ENCODE measurements at places on chromosomes 6 and 20.

DNA sequence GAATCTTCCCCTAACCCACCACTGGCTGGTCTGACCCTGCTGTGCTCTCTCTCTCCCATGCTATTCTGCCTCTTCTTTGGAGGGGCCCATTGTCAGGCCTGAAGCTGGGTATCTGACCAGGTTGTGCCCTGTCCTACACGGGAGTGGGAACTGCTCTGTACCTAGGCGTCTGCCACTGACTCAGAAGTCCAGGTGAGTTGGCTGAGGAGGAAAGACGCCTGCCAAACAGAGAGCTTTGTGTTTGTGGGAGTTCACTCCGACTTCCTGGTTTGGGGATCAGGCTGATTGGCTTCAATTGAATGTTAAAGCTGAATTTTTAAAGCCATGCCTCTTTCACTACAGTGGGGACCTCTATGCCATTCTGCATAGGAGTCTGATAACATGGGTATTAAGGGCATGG lies 136.0 kb downstream of the CCDC170 start:
- DNase-seq, result no peak

DNA sequence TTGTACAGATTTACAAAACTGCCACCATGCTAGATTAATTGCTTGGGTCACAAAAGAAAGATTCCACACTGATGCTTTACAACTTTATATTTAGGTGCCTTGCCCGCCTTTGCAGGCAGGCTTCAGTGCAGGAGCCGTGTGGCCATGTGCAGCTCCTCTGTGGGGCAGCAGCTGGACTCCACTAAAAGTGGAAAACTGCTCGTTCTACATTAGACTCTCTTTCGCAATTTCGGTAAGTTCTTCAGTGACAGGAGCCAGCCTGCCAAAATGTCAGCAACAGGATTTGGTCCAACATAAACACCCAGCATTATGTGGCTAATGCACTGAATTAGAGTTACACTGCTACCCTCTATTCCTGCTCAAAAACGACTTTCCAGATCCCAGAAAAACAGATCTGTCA lies 174.4 kb upstream of the KCNK16 start:
- DNase-seq, result no peak

GRCh38 chr6:151494936-151495320 lies 1.1 kb downstream of the CCDC170 start:
- no peak for DNase-seq

DNA sequence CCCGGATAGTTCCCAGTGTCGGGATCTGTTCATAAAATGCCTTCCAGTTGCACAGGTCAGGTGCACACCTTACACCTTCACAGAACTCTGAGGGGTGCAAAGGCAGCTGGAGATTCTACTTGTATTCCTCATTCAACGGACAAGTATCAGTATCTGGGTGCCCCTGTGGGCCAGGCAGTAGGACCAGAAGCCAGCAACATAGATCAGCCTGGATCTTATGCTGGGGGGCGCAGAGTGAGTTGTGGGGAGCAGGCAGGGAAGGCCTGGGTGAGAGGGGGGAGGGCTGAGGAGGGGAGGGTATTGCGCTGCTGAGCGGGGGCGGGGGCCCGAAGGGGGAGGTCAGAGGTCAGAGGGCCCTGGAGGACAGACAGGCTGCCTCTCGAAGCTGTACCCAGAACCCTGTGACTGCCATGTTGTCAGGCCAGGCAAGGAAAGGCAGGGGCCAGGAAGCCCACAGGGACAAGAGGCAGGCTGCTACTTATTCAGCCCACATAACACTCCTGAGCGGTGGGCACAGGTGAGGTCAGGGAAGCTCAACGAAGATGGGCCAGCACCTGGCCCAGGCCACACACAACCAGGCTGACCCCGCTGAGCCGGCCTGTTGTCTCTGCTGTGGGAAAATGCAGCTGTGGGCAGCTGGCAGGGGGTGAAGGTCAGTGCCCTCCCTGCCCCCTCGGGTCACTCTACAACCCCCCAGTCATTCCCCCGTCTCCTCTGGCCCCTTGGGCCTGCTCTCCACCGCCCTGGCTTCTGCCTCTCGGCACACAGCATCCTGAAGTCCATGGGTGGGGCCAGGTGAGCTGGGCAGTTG lies 1.1 kb downstream of the OPRL1 start:
- DNase-seq, result no peak

DNA sequence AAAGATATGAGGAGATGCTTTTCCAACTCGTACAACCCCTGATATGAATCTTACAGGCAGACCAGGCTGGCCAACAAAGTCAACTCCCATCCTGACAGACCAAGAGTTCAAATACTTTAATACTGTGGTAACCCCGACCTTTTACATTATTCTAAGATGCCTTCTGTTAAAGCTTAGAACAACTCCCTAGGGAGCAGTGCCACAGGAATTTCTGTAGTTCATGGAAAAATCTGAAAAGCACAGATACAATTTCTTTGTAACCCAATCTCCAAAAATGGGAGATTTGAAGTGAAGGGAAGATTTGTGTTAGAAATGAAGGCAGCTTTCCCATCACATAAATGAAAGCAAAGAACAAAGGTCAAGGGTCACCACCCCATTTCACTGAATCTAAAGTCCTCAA lies 151.3 kb upstream of the BEND6 start:
- no peak for DNase-seq

DNA sequence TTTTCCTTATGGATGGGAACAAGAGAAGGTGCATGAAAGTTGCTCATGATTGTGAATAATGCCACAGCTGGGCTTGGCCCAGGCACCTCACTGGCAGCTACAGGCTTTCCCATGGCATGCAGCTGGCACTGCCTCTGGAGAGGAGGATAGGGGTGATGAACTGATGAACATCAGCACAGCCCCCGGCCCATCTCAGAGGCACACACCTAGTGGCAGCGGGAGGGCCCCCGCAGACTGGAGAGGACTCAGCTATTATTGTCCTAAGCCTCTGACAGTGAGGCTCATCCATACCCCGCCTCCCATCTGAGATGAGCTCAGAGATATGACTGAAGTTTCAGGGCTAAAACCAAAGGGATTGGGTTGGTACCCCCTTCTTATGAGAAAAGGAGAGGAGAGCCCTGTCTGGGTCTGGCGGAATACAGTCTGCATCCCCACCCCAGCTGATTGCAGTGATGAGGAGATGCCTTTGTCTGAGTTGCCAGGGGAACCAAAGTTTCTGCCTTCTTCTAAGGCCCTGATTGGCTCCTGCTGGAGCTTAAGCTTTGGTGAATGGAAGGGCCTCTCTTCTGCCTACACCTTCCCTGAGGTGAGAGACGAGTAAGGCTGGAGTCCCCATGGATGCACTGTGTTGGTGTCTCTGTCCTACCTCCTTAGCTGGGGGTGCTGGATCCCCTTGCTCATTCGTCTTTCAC lies 27.6 kb upstream of the EPB41L1 start:
- DNase-seq, result no peak

GRCh38 chr6:139325686-139326085 lies 33.9 kb upstream of the TXLNB start:
- DNase-seq, result no peak

DNA sequence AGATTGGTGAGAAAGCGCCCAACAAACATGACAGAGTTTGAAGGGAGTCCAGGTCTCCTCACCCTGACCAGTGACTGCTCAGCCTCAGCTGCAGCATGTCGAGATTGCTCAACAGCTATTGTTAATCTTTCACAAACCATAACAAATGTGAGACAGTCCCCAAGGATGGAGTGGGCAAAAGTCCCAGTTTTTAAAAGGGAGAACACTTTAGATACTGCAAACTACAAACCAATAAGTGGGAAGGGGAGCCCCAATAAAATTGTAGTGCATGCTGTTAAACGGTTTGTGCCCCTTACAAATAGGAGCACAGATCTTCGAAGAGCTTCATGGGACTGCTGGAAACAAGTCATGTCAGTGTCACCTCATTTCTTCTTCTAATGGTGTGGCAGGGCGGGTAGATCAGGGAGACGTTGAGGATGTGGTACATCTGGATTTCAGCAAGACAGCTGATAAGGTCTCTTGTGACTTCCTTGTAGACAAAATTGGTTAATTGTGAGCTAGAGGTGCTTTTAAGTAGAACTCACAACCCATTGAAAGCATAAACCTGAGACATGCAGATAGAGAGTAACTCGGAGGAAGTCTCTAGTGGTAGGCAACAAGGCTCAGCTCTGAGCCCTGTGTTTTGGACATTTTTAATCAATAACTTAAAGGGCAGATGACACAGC lies 134.0 kb upstream of the ARMC2 start:
- DNase-seq, result no peak

DNA sequence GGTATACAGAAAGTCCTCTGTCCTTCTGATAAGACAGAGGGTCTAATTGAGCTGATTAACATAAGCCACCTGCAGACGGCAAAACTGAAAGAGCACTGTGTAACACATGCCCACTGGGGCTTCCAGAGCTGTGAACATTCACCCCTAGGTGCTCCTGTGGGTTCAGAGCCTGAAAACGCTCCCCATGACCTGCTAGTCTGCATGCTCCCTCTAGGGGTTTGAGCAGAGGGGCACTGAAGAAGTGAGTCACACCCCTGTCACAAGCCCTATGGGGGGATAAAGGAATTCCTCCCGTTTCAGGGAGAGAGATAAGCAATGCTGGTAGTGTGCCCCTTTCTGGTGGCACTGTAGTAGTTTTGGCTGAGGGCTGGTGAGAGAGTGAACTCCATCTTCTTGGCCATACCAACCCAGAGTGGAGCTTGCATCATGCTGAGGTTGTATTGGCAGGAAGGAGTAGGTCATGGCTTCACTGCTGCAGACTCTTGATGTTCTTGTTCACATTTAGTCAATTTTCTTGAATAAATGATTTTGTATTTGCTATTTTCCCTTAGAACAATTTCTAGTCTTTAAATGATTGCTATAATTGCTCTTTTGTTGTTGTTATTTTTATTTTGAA lies 637.5 kb upstream of the MAN1A1 start:
- DNase-seq, result no peak

- no peak for DNase-seq
Observed at GRCh38 chr6:106147476-106147875, 61.3 kb downstream of the PRDM1 start.

DNA sequence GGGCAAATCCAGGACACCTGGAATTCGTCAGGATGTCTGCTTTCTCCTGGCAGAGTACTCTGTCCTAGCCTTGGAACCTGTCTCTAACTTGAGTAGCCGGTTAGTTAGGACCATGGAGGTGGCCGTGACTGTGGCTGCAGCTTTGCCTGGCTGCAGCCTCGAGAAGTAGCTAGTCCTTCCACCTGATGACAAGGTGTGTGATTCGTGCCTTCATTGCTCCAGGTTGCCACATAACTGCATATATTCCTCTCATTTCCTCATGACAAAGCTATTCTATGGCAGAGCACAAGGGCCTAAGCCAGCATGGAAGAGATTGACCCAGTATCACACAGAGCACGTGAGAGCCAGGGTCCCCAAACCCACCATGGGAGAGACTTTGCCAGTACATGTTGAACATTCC lies 39.8 kb upstream of the KIF25 start:
- no peak for DNase-seq

GRCh38 chr6:130434174-130434873 lies 68.5 kb downstream of the TMEM200A start:
- DNase-seq, result no peak

- no peak for DNase-seq
Observed at GRCh38 chr20:58511861-58512260, 3.3 kb downstream of the APCDD1L start.

DNA sequence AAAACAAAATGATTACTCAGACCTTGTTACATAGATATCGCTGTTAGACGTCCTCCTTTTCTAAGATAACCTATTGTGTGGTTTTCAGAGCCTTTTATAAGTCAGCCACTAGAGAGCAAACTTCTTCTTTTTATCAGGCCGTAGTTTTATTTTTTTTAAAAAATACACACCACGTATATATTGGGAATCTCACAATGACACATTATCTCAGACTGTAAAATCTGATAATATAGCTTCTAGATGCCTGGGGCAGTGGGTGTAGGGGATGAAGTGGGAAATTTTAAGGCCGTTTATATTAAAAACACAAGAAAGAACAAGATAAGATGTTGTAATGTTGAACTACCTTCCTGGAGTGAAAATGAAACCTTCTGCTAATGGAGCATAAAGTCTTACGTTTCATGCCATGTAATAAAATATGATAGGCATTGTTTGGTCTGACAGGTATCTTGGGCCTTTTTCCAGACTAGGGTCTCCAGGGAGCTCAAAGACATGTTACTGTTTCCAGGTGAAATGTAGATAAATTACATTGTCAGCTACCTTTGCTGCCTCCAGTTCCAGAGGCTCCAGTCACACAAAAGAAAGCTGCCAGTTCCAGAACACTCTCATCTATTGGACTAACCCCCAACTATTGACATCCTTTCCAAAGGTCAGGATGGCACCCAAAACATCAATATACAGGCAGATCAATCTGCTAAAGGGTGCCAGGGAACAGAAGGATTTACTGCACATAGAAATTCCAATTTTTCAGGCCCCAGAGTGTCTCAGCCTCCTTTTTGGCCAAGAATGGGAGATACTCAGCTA lies 130.2 kb upstream of the AKIRIN2 start:
- DNase-seq, result no peak

- DNase-seq, result no peak
Observed at GRCh38 chr20:53502820-53503219, 90.8 kb downstream of the ZNF217 start.

DNA sequence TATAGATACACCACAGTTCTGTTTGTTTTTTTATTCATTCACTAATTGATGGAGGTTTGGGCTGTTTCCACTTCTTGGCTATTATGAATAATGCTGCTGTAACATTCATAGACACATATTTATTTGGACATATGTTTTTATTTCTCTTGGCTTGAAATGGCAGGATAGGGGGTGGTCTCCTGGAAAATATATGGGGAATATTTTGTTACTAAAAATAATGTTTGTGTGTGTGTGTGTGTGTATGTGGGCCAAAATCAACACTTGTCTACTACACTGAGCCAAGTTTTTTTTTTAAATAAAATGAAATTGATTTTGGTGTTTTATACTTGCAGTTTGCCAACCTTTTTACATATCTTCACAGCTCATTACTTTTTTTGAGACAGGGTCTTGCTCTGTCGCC lies 264.4 kb upstream of the SULF2 start:
- no peak for DNase-seq

GRCh38 chr6:42264852-42265390 lies 47.3 kb upstream of the MRPS10 start:
- DNase-seq, result no peak

DNA sequence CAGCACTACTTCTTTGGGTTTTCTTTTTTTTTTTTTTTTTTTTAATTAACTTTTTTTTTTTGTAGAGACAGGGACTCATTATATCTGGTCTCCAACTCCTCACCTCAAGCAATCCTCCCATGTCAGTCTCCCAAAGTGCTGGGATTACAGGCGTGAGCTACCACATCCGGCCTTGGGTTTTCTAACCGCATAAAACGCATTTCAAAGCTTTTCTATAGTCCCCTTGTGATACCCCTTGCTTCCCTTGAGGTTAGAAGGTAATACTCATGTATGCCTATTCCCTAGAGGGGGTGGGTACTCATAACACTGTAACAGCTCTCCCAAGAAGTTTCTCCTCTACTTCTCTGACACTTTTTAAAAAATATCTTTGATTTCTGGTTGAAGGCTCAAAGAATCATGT lies 23.9 kb upstream of the ASCC3 start:
- no peak for DNase-seq

DNA sequence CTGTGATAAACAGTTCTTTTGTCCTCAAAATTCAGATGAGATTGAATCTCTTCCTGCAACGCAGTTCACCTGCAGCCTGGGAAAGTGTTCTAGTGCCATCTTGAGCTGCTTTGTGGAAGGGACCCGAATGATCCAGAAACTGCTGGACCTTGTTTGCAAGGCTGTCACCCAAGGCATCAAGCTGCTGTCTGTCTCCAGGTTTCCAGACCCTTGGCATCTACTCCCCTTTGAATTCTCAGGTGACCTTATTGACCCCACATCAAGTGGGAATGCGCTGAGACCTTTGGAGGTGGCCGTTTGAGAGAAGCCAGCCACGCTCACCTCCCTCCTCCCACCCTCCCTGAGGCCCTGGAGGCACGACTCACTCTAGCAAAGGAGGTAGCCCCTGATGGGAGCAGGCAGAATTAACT lies 112.5 kb downstream of the EDN3 start:
- DNase-seq, result no peak
